H4 (cell line): ENCODE measurements at places on chromosomes 16 and 17. TPM values are rescaled to one million over a fixed set of nuclear protein-coding genes. Genes with fewer than 3 reads are reported as not detected.
A peak's percentile ranks its signal among the peaks of the same experiment; 100 is the strongest.

GRCh38 chr17:60599220-60599619, 773 bp upstream of the PPM1D start:
- DNase-seq = no peak

- DNase-seq = no peak
Measured at GRCh38 chr16:89741342-89742014, 20.1 kb downstream of the ZNF276 start.

STH gene
- total RNA-seq = not detected in 2 replicates

KRTAP1-5 gene
- total RNA-seq = 0.27 TPM in 1 of 2 replicates, not detected in the other

GRCh38 chr16:10981697-10982216, 37.4 kb downstream of the CLEC16A start:
- no peak for DNase-seq

BICDL2 gene
- 0.25 TPM in 1 of 2 replicates, not detected in the other for total RNA-seq

DNA sequence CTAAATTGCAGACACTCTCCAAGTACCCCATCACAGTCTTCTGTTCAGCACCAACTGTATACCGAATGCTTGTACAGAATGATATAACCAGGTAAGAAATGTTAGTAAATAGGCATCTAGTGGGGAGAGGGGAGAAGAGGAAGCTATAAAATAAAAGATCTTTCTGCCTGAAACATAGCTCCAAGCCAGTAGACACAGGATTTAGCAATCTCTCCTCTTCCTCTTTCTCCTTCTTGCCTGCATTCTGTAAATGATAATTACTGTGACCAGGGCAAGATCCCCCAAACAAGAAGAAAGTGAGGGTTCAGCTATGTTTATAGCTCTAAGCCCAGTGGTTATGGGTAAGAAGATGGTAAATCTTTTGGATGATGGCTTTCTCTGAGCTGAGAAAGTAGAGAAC, 17.9 kb downstream of the ACSM3 start:
- no peak for DNase-seq

DNA sequence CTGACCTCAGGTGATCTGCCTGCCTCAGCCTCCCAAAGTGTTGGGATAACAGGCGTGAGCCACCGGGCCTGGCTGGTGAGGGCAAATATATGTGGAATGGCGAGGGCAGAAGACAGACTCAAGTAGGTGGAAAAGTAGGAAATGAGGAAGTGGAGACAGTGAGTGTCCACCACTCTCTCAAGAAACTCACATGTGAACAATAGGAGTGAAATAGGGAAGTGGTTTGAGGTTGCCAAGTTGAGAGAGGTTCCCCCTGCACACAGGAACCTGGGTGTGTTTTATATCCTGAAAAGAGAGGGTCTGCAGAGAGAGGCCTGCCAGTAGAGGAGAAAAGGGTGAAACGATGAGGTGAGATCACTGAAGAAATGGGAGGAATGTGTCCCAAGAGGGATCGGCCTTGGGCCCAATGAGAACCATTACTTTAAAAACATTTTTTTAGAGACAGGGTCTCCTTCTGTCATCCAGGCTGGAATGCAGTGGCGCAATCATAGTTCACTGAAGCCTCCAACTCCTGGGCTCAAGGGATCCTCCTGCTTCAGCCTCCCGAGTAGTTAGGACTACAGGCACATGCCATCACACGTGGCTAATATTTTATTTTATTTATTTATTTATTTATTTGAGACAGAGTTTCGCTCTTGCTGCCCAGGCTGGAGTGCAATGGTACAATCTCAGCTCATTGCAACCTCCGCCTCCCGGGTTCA, 17.1 kb upstream of the CORO1A start:
- no peak for DNase-seq

PRPF8 gene
- 77.5 and 84.5 TPM in 2 replicates for total RNA-seq

- no peak for DNase-seq
Measured at GRCh38 chr16:81522108-81522701, 77.6 kb downstream of the CMIP start.

DNA sequence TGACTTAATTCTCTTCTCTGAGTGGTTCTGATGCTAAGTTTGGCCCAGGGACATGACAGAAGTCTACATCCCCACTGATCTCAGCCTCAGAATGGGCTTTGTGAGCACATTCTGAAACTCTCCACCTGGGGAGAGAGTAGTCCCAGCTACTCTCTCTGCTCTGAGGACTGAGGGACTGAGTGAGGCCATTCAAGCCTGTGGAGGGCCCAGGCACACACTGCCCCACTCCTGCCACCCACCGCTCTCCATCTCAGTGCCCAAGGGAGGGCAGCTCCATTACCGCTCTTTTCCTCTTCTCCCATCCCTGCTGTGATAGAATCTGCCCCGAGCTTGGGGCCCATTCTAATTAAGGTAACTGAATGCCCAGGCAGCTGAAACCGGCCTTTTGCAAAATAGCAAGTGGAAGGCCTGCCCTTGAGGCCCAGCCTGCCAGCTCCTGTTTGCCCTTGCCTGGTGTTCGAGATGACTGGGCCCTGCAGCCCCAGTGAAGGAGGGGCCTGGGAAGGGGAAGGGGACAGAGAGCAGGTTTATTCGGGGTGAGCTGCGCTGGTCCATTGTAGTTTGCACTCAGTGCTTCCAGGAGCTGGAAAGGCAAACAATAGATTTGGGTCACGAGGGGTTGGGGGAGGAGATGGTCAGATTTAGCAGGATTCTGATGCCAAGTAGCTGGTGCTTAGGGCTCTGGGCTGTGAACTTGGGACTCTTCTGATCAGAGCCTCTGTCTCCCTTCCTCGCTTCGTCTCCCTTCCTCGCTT, 76.2 kb downstream of the RAB11FIP4 start:
- DNase-seq = no peak

KRTAP4-5 gene
- total RNA-seq = not detected in 2 replicates

DPEP1 gene
- total RNA-seq = not detected in 2 replicates

KRT24 gene
- not detected in 2 replicates for total RNA-seq

DNA sequence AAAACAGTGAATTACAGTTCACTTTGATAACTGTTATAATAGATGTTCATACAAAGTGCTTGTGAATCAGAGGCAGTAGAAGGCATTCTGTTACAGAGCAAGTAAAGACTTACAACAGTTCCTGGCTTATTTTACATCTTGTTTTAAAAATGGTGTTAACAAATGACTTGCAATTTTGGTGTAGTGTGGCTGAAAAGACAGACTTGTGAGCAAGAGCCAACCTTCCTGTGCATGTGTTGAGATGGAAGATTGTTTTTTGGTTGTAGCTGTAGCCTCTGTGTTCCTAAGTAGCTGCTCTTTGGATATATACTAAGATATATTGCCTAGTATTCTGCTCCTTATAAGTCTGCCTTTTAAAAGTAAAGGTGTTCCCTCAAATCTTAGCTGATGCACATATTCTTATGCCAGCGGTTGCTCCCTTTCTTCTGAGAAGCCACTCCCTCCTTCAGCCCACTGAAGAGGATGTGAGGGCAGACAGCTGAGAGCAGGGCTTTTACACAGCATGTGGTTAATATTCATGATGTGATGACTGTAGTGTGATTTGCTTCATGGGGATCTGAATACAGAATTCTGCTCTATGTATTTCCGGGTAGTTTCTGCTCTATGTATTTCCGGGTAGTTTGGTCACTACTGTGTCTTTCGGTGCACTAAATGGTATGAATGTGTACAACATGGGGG, 182.3 kb downstream of the PHKB start:
- no peak for DNase-seq

TLCD2 gene
- 1.2 and 1.4 TPM in 2 replicates for total RNA-seq

KRT25 gene
- total RNA-seq = not detected in 2 replicates

- peak; percentile 49 for DNase-seq
Measured at GRCh38 chr16:87392821-87393679, 914 bp downstream of the MAP1LC3B start.

TBC1D28 gene
- total RNA-seq = not detected in 2 replicates
